ENCODE measurements at places on chromosomes 5 and 9. TPM values are rescaled to one million over a fixed set of nuclear protein-coding genes. Genes with fewer than 3 reads are reported as not detected.

The PDLIM4 gene
- 114 TPM for polyA plus RNA-seq

The PRLR gene
- 0.98 TPM for polyA plus RNA-seq

The SIGMAR1 gene
- 103 TPM for polyA plus RNA-seq

The ADAMTSL1 gene
- 3.2 TPM for polyA plus RNA-seq

The CCDC180 gene
- 3.4 TPM for polyA plus RNA-seq

The TMEM171 gene
- 0.23 TPM for polyA plus RNA-seq

DNA sequence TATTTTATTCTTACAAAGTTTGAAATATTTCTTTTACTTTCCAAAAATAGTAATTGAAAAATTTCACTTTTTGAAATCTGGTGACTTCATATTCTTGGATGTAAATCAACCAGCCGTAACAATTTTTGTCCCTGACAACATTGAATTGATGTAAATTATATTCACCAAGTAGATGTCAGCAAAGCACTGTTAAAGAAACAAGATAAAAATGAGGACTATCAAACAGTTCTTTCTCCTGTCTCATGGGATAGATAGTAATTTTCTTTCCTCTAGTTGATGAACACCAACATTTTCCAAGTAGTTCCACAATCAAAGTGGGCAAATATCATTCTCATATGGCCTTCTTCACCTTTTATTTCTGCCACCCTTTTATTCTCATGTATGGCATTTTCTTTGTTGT lies 1461.9 kb downstream of the MAT2B start:
- DNase-seq, result no peak

GRCh38 chr9:114335745-114336144 lies 6.1 kb downstream of the ORM2 start:
- DNase-seq, result no peak

- no peak for DNase-seq
These were observed 142.9 kb downstream of the GNA14 start for GRCh38 chr9:77505232-77505631.

DNA sequence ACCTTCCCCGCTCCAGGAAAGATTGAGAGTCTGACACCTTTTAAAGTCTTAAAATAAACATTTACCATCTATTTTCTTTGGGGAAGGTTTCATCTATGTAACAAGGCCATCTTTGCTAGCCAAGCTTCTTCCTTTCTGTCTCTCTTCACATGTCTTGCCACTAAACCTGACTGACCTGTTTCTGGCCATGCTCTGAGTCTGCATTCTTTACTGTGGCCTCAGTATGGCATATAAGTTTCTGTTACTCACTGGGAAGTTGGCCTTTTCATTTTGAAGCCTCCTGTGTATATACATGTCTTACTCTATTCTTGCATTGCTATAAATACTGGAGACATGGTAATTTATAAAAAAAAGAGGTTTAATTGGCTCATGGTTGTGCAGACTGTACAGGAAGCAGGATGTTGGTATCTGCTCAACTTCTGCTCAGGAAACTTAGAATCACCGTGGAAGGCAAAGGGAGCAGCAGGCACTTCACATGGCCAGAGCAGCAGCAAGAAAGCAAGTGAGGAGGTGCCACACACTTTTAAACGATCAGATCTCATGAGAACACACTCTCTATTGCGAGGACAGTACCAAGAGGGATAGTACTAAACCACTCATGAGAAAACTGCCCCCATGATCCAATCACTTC lies 48.1 kb downstream of the KCNV2 start:
- DNase-seq, result no peak

GRCh38 chr9:86783884-86784283 lies 163.4 kb downstream of the GAS1 start:
- DNase-seq, result no peak

- no peak for DNase-seq
These were observed 57.8 kb upstream of the SPINK5 start for GRCh38 chr5:148005788-148006520.

GRCh38 chr9:111917201-111917600 lies 20.6 kb downstream of the UGCG start:
- no peak for DNase-seq

DNA sequence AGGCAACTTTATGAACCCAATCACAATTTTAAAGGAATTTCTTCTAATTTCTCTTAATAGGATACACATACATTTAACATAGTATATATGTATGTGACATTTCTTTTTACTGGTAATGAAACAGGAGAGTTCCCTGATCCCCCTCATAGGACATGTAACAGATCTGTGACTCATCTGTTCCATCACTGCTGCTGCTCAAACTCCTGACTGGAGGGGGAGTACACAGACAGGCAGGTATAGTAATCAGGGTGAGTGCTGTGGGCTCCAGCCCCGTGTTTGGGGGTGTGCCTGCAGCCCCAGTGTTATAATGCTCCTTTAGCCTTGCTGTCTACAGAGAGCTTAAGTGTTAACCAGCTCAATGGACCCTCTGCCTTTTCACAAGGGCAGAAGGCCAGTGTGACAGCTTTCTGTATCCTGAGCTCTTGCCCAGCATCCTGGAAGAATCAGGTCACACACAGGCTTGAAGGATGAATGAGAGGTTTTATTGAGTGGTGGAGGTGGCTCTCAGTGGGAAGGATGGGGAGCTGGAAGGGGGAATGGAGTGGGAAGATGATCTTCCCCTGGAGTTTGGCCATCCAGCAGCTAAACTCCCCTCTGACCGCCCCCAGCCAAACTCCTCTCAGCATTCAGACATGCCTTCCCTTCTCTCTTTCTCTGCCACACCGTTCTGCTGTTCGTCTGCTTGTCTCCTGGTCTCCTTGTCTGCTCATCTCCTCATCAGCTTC lies 161.3 kb downstream of the ZNF608 start:
- no peak for DNase-seq

- DNase-seq, result no peak
These were observed 265 bp downstream of the CA9 start for GRCh38 chr9:35674025-35674361.

GRCh38 chr9:68708513-68708912 lies 3.5 kb downstream of the PIP5K1B start:
- DNase-seq, result no peak

DNA sequence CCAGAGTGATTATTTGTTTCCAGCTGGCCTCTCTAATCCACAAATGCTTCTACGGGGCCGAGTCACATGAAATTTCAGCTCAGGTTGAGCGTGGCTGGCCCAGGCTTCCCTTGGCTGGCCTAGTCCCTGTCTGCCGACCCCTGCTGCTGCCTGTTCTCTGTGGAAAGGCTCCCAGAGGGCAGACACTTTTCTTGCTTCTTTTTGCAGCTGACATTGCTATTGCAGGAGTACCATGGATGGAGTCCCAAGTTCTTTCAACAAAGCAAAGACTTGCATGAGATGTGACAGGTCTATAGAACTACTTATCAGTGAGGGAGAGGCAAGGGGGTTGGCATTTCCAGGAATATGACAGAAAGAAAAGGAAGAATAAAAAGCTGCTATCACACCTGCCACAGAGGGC lies 287.4 kb upstream of the ARRDC3 start:
- no peak for DNase-seq

DNA sequence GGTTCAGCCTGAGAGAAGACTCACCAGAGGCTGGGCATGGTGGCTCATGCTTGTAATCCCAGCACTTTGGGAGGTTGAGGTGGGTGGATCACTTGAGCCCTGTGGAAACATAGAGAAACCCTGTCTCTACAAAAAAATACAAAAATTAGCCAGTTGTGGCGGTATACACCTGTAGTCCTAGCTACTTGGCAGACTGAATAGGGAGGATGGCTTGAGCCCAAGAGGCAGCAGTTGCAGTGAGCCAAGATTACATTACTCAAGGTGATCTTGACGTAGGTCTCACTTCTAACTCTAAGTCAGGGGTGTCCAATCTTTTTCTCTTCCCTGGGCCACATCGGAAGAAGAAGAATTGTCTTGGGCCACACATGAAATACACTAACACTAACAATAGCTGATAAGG lies 16.2 kb upstream of the ATP6V1G1 start:
- DNase-seq, result no peak

DNA sequence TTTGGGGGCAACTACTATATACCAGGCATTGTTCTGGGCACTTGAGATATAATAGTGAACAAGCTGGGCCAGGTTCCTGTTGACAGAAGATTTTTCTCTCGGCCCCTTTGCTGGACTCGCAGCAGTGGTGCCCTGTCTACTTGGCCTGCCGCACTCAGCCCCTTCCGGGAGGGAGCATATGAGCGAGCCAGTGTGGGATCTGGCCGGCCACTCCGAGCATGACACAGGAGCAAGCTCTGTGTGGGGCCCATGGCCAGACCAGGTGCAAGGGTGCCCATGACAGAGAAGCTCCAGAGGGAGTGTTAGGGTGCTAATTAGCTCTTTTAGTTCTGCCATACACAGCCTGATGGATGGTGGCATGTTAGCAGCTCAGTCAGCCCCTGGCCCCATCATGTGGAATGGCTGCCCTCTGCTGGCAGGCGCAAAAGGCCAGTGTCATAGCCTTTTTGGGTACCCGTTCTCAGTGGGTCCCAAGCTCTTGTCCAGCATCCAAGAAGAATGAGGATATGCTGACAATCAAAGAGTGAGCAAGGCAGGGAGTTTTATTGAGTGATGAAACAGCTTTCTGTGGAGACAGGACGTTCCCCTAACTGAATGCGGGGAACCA lies 9.3 kb upstream of the KIF4B start:
- no peak for DNase-seq

DNA sequence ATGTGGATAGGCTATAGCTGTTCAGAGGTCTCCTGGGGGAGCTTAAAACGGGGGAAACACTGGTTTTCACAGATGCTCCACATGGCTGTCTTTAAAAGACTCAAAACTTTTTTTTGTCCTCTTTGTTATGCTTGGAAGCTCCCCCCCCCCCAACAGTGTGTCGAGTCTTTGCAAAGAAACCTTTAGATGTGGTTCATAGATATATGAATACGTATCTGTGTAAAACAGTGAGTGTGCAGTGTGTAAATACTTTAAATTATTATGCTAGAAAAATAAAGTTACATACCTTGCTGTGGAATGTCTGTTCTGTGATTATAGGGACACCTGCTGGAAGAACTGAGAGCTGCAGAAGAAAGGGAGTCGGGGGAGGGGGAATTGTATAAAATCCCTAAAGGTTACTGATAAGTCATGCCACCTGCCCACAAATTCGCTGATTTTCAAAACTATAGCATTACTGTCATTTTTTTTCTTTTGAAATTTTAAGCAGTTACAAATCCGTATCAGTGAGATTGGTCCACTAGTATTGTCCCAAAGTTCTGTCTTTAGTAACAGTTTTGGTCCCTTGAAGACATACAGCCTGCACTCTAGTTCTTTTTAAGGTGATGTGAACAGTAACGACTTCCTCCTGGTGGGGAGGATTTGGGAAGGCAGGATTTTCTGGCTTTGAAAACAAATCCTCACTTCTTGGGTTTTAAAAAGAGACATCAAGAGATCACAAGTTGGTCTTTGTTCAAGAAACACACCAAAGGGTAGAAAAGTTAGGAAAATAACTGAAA lies 22.9 kb downstream of the RGMB start:
- DNase-seq, result peak; percentile 49

DNA sequence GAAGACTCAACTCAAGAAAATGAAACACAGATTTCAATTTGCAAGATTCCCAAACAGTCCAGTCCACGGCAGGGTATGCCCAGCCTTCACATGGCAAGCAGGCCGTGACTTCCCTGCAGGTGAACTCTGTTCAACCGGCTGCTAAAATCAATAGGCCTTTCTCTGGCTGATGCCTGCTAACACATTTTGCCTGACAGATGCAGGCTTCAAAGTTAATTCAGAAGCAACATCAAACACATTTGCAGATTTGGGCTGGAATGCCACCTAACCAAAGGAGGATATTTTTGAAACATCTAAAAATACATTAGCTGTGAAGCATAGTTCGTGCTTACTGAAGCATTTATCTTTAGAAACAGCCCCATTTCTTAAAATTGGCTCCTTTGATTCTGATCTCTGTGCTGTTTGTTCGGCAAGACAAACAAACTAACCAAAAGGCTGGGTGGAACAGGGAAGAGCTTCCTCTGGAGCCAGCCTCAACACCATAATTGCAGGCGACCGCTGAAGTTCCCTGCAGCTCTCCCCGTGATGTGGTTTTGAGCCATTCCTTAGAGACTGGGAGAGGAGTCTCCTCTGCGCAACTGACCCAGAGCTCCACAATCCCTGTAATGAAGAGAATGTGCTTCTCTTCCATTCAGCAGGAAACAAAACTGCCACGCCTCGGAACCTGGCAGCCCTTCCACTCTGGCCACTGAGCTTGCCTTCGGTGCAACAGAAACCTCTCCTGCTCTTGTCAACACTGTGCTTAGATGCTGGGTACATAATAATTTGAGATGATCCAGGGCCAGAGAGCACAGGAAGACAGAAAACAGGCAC lies 126.5 kb downstream of the MYO10 start:
- DNase-seq, result no peak

DNA sequence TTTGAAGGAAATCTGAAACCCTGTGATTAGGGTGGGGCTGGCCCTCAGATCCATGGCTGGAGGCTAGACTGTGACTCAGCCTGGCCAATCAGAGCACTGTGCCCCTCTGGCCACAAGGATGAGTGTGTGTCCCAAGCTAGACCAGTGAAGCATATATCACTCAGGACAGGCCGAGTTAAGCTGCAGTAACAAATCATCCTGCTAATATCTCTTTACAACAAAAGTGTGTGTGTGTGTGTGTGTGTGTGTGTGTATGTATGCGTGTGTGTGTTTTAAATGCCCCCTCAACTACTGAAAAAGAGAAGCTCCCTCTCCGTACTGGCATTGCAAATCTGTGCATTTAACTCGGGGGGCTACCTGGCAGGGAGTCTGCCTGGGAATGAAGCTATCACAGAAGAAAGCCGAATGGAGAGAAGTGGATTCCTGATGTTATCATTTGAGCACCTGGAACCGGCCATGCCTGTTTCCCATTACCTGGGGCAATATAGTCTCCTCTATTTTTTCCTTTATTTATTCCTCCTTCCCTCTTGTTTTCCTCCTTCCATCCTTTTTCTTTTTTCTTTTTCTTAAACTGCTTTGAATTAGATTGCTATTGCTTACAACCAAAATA lies 25.6 kb downstream of the STC2 start:
- DNase-seq, result no peak

DNA sequence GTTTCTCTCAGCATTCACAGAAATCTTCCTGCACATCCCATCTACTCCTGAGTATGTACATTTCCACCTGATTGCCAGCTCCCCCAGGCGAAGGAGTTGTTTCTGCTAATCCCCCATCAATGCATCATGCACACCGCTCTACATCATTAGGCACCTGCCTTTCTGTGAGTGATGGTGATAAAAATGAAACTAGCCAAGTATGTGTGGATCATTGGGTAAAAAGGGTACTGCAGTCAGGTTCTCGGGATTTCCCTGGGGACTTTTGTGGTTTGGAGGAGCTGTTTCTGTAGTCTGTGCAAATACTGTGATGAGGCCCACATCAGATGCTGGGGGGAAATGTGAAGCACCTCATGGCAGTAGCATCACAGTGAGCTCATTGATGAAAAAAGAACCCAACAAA lies 30.4 kb downstream of the CAMK4 start:
- DNase-seq, result no peak
